ENCODE measurements at places on chromosomes 5 and 9. TPM values are rescaled to one million over a fixed set of nuclear protein-coding genes. Genes with fewer than 3 reads are reported as not detected.

Gene TPPP
- total RNA-seq, result 0.11 TPM

Gene BHMT2
- not detected for total RNA-seq

Gene NTNG2
- 3.8 TPM for total RNA-seq

Gene PRELID2
- total RNA-seq, result 5.6 TPM

Gene UNC5A
- total RNA-seq, result not detected

Gene STOML2
- total RNA-seq, result 211 TPM

Gene SPATA31A3
- not detected for total RNA-seq

Gene MED7
- 12.5 TPM for total RNA-seq

Gene DMRT2
- 1.2 TPM for total RNA-seq

Gene RNF183
- total RNA-seq, result not detected

Gene AIF1L
- total RNA-seq, result 0.55 TPM

Gene C5orf52
- total RNA-seq, result not detected

Gene ANKRD20A1
- total RNA-seq, result 1.2 TPM

Gene PRSS3
- total RNA-seq, result not detected

Gene TUBB4B
- total RNA-seq, result 361 TPM

Gene TEX48
- total RNA-seq, result 0.68 TPM

Gene TAF1L
- not detected for total RNA-seq

Gene AMBP
- not detected for total RNA-seq

Gene SLC35D2
- total RNA-seq, result 7.0 TPM

Gene TMEM252
- not detected for total RNA-seq

Gene RASEF
- total RNA-seq, result not detected

Gene DUSP1
- total RNA-seq, result 8.9 TPM

Gene CCNI2
- total RNA-seq, result 7.7 TPM

Gene IL9
- 104 TPM for total RNA-seq

Gene ITK
- 319 TPM for total RNA-seq

Gene TUSC1
- 0.48 TPM for total RNA-seq

Gene SH3RF2
- 0.57 TPM for total RNA-seq

Gene GMCL2
- not detected for total RNA-seq

Gene EDIL3
- total RNA-seq, result not detected

All from activated T-helper 2 cell treated with anti-CD3 and anti-CD28 coated beads, Interferon-gamma antibody, Interleukin-2, Interleukin-4, amounts not matched to agents 10 μg/mL and 5 μg/mL and 100 μg/mL, durations not matched to agents 14 hours and 24 hours and 36 hours (primary cell).